Activated T-helper 1 cell treated with anti-CD3 and anti-CD28 coated beads, Interleukin-12 subunit alpha, Interleukin-12 subunit beta, Interleukin-2, Interleukin-4 antibody, amounts not matched to agents 30 ng/mL and 10 ng/mL and 1 ng/mL, durations not matched to agents 14 hours and 24 hours and 36 hours (primary cell): ENCODE measurements at places on chromosomes 6 and 20. TPM values are rescaled to one million over a fixed set of nuclear protein-coding genes. Genes with fewer than 3 reads are reported as not detected.

GRCh38 chr20:32132911-32133549, 23.5 kb downstream of the TM9SF4 start:
- DNase-seq: no peak

- DNase-seq: no peak
Observed at GRCh38 chr6:113591896-113592827, 265.0 kb upstream of the MARCKS start.

- DNase-seq: peak; percentile 8
Observed at GRCh38 chr6:21914121-21914973, 320.8 kb downstream of the SOX4 start.

DNA sequence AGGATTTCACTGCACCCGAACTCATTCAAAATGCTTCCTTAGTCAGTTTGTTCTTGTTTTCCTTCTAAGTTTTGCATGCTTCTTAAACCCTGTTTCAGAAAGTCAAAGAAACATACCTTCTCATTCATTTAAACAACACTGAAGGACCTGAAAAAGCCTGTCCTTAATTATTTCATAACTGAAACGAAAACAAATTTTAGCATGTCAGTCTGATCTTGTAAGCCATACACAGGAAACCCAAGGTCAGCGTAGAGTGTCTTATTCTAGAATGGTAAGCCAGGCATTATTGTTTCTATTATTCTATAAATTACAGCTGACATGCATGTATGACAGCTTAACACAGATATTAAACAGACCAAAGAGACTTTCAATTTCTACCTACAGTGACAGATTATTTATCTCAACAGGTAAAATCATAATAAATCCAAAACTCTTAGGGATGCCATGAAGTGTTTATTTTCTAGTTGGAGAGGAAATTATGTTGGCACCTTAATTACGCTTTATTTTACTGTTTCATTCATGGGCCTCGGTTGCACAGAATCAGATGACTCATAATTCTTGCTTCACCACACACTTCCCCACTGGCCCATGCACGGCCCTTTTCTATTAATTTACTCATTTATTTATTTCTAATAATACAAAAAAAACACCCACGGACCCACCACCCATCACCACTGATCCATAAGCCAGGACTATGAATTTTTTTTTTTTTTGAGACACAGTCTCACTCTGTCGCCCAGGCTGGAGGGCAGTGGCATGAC, 39.3 kb upstream of the DUSP22 start:
- DNase-seq: no peak

PARD6B gene
- total RNA-seq: 6.3 and 7.1 TPM in 2 replicates

PTCRA gene
- not detected in 2 replicates for total RNA-seq

PPP1R16B gene
- 139 and 143 TPM in 2 replicates for total RNA-seq

SALL4 gene
- 0.54 and 1.0 TPM in 2 replicates for total RNA-seq

SLC22A1 gene
- 2.9 and 3.7 TPM in 2 replicates for total RNA-seq
